Amygdala (tissue), 56 donors: ENCODE measurements at places on chromosomes 4 and X.

GRCh38 chrX:18210470-18210869 lies 10.2 kb downstream of the BEND2 start:
- no peak for DNase-seq

GRCh38 chr4:114282937-114283336 lies 303.5 kb upstream of the ARSJ start:
- DNase-seq, result no peak

- DNase-seq, result no peak
Measured at GRCh38 chr4:7772711-7773385, 166.8 kb downstream of the AFAP1 start.

GRCh38 chr4:153809307-153809706 lies 20.4 kb upstream of the SFRP2 start:
- DNase-seq, result no peak

DNA sequence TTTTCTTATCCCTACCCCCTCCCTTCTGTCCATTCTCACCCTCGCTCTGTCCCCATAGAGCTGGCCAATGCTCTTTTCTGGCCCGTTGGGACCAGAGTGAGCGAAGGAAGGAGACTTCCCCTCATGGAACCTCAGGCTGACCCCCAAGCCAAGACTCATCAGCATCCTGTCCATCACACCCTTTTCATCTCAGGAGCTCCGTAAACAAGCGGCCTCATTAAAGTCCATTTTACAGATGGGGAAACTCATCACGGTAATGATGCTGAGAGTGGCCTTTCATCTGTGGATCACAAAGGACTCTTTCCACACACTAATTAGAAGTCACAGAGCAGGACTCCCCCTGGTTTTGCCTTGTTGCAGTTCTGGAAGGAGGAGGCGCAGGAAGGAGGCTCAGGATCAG lies 67.4 kb upstream of the SLC34A2 start:
- DNase-seq, result no peak

- no peak for DNase-seq
Measured at GRCh38 chr4:3244002-3244401, 5.0 kb upstream of the MSANTD1 start.

DNA sequence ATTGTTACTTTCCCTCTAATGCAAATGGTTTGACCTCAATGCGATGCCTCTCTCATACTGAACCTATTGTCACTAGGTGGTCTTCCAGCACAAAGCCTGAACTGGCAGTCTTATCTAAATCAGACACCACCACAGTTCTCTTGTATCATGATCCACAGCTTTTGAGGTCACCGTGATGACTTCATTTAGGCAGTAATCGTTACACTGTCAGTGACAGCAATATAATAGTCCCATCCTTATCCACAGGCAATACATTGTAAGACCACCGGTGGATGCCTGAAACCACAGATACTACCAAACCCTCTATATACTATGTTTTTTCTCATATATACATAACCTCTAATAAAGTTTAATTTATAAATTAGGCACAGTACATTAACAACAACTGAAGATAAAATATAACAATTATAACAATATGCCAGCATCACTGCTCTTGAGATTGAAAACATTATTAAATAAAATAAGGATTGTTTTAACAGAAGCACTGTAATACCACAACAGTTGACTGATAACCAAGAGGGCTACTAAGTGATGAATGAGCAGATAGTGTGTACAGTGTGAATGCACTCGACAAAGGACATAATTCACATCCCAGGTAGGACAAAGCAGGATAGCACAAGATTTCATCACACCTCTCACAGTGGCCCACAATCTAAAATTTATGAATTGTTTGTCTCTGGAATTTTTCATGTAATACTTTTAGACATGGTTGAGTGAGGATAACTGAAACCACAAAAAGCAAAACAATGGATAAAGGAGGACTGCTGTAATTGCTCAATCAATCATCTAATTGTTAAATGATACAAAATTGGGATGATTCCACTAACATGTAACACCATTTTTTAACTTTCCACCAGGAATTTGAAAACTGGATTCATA lies 419.4 kb downstream of the CENPC start:
- no peak for DNase-seq

- no peak for DNase-seq
Measured at GRCh38 chrX:19127649-19128168, 5.4 kb upstream of the ADGRG2 start.

DNA sequence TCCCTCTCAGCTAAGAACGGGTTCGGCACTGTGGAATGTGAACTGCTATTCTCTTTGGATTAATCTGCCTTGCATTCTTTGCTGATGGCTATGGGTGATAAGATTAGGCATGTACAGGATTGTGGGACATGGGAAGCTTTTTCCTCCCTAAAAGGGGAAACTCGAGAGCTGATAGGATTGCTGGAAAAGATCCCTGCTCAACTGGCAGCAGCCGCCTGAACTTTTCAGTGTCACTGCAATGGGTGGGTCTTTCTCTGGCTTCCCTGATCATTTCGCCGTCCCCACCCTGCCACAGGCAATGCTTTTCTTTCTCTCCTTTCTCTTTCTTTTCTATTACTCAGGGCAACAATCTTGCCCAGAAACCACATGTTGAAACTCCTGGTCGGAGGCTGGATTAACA lies 20.5 kb downstream of the PAGE2 start:
- no peak for DNase-seq

DNA sequence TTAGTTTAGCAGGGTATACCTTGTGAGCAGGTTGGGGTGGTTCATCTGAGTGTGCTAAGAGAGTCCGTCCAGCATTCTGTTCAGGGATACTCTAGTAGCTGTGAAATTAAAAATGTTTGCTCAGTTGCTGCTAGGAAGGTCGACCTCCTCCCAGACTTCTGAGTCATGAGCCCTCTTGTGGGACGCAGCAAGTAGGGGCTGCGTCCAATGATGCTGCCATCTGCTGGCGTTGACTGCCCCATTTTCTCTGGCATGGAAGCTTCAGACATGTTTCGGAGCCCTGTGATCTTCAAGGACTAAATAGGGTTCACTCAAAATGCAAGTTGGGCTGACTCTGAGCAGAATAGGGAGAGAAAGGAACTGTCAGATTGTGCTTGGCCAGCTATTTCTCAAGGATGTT lies 201.0 kb upstream of the ARSJ start:
- DNase-seq, result no peak

GRCh38 chr4:186368281-186368680 lies 102.3 kb downstream of the F11 start:
- no peak for DNase-seq

GRCh38 chr4:40693946-40694345 lies 55.8 kb upstream of the NSUN7 start:
- DNase-seq, result no peak

GRCh38 chrX:29348288-29348687 lies 761.0 kb downstream of the IL1RAPL1 start:
- DNase-seq, result no peak

DNA sequence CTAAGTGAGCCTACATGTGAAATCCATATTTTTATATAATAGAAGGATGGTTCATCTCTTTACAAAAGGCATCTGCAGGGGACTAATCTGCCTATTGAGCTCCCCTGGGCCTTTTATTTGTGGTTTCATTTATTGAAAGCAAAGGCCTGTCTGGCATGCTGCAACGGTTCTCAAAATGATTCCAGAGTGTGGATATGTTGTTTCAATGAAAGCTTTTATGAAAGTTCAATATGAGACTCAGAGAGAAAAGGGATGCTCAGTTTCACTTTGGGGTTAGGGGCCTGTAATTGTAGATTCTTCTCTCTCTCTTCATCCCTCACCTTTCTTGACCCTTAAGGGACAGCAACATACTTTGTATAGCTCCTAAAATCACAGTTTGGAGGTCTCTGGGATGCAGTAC lies 204.2 kb upstream of the CASK start:
- DNase-seq, result no peak

GRCh38 chrX:107672955-107673378 lies 44.7 kb downstream of the PRPS1 start:
- DNase-seq, result peak; percentile 3

GRCh38 chr4:13933191-13933590 lies 305.7 kb upstream of the BOD1L1 start:
- DNase-seq, result no peak

- no peak for DNase-seq
Measured at GRCh38 chr4:187569871-187570270, 425.7 kb upstream of the ZFP42 start.

DNA sequence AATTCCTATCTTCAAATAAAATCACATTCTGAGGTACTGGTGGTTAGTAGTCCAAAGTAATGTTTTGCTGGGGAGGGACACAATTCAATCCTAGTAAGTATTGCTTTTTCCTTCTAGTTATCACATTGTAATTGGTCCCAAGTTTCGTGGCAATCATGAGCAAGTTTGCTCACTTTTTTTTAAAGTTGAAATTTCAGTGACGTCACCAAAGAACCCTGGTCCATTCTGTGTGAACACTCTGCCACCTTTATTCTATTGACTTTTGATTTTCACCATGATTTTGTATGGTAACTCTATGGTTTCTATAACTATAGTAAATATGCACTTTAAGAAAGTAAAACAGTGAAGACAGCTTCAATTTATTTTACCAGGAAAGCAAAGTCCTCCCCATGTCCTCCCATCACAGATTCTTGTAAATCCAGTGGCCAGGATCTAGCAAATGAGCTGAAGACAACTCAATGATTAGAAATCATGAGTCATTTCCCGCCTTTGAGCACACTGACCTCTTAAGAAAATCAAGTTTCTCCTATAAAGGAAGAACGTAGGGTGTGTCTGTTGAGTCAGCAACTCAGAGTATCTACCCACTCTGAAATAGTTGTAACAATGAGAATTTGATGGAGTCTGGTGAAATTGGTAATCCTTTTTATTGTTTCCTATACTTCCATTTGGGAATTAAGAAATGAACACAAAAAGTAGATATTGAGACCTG lies 1306.6 kb upstream of the PABPC4L start:
- DNase-seq, result no peak

DNA sequence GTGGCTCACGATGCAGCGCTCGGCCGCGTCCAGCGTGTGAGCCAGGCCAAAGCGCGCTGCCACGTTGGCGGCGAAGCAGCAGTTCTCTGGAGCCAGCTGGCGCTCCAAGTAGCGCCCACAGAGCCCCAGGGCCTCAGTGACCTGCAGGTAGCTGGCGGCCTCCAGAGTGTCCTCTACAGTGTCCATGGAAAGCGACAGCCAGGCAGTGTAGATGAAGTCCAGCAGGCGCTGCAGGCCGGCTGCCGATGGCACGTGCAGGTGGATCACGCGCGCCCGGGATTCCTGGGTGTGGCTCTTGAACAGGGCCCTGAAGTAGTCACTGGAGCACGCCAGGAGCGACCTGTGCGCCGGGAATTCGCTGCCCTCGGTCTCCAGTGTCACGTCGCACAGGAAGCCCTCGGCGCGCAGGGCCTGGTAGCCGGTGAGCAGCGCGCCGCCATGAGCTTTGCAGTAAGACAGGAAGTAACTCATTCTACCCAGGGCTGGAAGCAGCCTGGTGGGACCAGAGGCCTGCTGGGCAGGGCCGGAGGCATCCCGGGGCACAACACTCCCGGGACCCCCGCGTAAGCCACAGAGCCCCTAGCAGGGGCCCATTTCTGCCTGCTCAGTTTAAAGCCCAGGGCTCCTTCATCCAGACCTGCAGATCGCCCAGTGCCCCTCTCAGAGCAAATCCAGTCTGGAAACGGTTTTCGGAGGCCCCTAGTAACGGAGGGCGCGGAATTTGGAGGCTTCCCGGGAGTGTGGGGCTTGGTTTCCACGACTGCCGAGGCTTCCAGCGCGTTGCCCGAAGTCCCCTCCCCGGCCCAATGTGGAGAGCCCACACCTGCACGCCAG lies 595 bp downstream of the KLHL34 start:
- DNase-seq, result no peak

- no peak for DNase-seq
Measured at GRCh38 chrX:13533726-13534125, 35.7 kb upstream of the EGFL6 start.

GRCh38 chrX:56253832-56254703 lies 21.9 kb downstream of the KLF8 start:
- no peak for DNase-seq

GRCh38 chr4:143082701-143083100 lies 102.0 kb upstream of the USP38 start:
- no peak for DNase-seq

GRCh38 chr4:158006990-158007389 lies 165.8 kb downstream of the GASK1B start:
- DNase-seq, result no peak

GRCh38 chr4:5808081-5808741 lies 84.7 kb downstream of the CRMP1 start:
- DNase-seq, result no peak

GRCh38 chrX:103101299-103102042 lies 8.5 kb upstream of the NXF3 start:
- peak; percentile 1 for DNase-seq
